AG20443 (cell line): ENCODE measurements at places on chromosomes 12 and 14.

DNA sequence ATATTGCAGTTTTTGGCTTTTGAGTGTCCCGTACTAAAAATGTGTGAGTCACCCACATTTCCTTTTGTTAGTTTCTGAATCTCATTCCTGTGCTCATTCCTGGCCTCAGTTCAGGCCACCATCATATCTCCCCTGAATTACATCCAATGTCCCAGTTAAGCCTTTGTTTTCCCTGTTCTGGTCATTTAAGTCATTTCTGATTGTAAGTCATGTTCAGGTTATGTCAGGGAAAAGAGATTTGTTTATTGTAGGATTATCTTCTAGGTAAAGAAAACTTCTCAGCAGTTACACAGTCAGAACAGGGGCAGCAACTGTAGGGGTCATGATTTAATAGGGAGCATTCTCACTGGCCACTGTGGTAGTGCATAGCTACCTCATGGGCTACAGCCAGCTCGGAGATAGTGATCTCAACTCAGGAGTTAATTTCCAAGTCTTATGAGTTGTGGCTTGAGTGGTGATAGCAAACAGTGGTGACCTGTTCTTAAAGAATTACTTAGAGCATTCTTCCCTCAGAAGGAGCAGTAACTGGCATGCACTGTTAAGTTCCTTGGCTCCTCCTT lies 6.7 kb downstream of the DDX47 start:
- peak; percentile 84 for DNase-seq

DNA sequence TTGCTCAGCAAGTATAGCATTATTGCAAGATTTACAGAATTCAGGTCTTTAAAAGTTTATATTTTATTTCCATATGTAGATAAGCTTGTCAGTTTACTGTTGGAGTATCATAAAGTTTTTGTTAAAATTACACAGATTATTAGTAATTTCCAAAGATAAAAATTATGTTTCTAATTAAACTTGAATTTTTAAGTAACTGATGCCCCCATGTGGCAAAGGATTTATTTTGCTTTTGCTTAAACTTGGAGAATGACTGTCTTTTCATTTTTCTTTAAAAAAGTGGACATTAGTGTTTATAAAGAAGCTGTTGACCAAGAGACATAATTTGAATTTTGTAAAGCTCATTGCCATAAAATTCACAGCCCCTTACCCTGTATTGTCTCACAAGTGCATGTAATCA lies 45.8 kb downstream of the ETNK1 start:
- DNase-seq, result no peak

DNA sequence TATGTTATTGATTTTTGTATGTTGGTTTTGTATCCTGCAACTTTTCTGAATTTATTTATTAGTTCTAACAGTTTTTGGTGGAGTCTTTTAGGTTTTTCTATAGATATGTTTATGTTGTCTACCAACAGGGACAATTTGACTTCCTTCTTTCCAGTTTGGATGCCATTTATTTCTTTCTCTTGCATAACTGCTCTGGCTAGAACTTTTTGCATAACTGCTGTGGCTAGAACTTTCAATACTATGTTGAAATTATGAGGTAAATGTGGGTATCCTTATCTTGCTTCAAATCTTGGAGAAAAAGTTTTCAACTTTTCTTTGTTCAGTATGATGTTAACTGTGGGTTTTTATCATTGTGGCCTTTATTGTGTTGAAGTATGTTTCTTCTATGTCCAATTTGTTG lies 39.9 kb upstream of the PLBD1 start:
- no peak for DNase-seq

GRCh38 chr14:59356767-59357166 lies 108.4 kb downstream of the GPR135 start:
- DNase-seq, result no peak

- no peak for DNase-seq
Measured at GRCh38 chr12:75672200-75672599, 160.8 kb upstream of the KRR1 start.

DNA sequence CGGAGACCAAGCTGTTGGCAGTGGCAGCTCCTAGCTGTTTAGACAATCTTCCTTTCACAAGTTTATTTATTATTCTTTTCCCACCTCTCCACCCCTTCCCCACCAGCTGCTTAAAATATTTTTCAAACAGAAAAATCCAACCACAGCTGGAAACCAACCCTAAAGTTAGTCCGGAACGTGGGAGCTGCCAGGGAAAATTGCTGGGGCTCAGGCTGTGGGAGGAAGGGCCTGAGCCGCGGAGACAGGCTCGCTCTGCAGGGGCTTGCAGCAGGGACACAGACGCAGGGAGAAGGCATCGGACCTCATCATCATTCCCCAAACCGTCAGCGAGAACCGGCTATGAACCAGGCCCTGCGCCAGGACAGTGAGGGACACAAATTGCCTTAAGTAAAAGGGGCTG lies 16.1 kb upstream of the TMEM106C start:
- no peak for DNase-seq

GRCh38 chr12:546920-547845 lies 87.4 kb downstream of the B4GALNT3 start:
- peak; percentile 89 for DNase-seq

DNA sequence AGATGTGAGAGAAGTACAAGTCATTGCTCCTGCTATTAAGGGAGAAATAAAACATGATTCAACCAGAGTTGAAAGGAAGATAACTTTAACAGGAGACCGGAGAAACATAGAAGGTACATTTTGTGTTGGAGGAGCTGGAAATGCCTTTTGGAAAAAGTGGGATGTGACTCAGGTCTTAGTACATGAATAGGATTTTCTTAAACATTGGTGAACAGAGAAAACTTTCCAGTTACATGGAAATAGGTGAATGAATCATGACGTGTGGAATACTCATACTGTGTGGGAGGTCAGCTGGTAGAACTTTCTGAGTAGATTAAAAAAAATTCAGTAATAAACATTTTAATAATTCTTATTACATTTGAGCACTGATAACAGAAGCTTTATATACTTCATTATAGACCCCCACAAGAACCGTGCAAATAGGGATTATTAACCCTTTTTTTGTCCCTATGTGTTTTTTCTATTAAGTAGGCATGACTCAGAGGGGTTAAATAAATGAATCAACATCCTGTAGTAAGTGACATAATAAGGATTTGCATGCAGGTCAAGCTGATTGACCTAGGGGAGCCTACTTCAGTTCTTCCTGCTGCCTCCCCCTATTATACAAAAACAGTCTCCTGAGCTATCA lies 710.5 kb downstream of the NOVA1 start:
- DNase-seq, result no peak

DNA sequence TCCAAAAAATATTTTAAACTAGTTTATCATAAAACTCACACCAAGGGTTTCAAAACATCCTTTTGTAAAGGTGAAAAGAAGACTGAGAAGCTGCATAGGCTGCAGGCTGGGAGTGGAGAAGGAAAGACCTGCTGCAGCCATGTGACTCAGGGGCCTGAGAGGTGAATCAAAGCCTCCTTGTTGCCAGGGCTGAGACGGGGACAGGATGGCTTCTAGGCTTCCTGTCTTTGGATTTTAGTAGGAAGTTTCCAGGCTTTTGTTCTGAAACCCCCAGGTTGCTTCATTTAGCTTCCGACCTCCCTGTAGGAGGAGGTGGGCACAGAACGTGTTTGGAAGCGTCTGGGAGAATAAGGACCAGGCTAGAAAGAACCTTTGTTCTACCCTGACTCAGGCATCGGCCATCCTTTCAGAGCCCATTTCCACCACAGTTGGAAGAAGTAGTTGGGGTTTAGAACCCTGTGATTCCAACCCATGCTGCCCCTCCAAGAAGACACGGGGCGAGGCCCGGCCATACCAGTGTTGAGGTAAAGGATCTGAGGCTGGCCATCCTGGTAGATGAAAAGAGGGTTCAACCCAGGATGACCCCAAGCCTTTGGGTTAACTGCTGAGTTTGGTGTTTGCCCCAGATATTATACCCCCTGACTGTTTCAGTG lies 122.4 kb downstream of the SLC25A47 start:
- DNase-seq, result no peak

DNA sequence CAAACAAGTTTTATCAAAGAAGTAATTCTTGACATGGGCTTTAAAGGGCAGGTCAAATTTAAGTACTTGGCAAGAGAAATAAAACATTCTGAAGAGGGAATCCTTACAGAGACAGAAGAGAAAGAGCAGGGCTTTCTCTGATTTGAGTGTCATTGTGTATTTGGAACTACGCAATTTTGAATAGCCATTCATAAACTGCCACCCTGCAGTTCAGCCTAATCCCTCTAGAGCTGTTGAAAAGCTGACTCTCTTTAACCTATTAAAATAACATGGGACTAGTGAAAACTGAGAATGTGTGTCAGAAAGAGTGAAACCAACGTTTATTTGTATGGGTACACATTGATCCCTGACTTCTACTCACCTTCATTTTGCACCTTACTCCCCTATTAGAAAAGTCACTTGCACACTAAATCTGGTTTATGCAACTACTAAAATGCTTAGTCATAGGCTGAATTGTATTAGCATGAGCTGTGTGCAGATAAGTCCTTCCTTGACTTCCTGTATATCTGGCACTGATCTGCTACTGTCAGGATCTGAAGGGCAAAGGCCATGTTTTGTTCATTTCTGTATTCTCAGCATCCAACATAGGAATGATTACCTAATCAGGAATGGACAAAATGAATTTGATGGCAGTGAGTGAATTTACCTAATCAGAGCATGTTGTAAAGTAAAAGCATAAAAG lies 458.9 kb downstream of the NOVA1 start:
- DNase-seq, result no peak

DNA sequence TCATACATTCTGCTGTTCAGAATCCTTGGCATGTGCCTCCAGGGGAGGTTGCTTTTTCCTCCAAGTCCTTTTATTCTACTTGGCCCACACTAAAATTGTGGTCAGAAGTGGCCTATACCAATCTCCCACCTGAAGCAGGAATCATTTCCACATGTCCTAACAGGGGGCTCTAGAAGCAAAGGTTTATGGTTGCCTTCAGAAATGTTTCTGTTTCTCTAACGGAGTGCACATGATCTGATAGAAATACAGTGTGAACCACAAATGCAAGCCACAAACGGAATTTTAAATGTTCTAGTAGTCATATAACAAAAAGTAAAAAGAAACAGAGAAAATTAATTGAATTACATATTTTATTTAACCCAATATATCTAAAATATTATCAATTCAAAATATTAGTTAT lies 4.0 kb downstream of the PTGER2 start:
- DNase-seq, result no peak

- no peak for DNase-seq
Measured at GRCh38 chr12:96294831-96295230, 100.7 kb downstream of the ELK3 start.

DNA sequence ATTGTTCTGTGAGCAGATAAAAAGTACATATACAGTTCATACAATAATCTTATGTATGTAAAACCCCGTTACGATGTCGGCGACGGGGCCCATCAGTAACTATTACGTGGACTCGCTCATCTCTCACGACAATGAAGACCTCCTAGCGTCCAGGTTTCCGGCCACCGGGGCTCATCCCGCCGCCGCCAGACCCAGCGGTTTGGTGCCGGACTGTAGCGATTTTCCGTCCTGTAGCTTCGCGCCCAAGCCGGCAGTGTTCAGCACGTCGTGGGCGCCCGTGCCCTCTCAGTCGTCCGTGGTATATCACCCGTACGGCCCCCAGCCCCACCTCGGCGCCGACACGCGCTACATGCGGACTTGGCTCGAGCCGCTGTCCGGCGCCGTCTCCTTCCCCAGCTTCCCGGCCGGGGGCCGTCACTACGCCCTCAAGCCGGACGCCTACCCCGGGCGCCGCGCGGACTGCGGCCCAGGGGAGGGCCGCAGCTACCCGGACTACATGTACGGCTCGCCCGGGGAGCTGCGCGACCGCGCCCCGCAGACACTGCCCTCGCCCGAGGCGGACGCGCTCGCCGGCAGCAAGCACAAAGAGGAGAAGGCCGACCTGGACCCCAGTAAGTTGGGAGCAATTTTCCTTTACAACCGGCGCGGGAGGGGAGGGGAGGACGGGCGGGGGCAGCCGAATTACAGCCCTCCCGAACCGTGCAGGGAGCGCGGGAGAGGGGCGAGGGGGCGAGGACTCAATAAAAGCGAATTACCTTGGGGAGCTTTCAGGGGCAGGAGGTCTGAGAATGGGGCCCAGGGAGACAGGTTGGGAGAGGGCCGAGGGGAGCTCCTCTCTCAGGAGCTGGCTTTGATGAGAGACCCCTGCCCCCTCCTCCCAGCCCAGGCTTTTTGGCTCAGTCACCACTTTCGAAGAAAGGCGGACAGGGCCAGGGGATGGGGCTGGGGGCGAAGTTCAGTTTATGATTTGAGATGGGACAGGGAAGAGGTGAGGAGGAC lies at the start of gene HOXC9:
Gene HOXC9 (plus strand): TSS at position 46 of the 999 bp plus-strand sequence. CDS start 28 bp downstream, at position 74.
- DNase-seq, result peak; percentile 67

DNA sequence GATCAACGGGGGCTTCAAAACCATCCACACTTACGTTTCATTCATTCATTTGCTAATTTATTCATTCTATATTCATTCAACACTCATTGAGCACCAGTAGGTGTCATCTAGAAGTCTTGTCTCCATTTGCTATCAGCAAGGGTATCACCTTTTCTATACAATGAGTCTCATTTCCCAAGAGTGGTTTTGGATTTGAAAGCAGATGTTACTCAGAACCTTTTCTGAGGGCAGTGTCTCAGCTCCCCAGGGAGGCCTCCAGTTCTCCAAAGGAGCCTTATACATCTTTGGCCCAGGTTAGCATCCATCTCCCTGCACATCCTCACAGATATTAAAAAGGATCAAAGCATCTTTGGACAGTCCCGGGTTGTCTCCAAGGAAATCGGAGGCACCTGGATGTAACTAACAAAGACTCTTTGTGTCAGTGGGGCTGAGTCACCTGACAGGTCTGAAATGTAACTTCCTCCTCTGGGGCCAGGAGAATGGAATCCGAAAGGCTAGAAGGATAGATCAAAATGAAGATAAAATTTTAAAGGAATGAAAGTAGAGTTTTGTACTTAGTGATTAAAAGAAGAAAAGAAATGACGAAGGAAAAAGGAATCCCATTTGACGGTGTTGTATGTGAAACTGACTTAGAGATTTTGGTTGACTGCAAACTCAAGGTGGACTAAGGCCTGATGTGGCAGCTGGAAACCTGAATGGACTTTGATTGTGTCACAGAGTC lies 103.0 kb downstream of the VCPKMT start:
- no peak for DNase-seq

- no peak for DNase-seq
Measured at GRCh38 chr14:93784878-93785277, 3.4 kb downstream of the PRIMA1 start.

GRCh38 chr12:42284876-42285275 lies 41.0 kb downstream of the ZCRB1 start:
- DNase-seq, result no peak
